ENCODE measurements at places on chromosomes 5 and 9.

GRCh38 chr5:149283626-149284480, 12.2 kb downstream of the AFAP1L1 start:
- no peak for DNase-seq

DNA sequence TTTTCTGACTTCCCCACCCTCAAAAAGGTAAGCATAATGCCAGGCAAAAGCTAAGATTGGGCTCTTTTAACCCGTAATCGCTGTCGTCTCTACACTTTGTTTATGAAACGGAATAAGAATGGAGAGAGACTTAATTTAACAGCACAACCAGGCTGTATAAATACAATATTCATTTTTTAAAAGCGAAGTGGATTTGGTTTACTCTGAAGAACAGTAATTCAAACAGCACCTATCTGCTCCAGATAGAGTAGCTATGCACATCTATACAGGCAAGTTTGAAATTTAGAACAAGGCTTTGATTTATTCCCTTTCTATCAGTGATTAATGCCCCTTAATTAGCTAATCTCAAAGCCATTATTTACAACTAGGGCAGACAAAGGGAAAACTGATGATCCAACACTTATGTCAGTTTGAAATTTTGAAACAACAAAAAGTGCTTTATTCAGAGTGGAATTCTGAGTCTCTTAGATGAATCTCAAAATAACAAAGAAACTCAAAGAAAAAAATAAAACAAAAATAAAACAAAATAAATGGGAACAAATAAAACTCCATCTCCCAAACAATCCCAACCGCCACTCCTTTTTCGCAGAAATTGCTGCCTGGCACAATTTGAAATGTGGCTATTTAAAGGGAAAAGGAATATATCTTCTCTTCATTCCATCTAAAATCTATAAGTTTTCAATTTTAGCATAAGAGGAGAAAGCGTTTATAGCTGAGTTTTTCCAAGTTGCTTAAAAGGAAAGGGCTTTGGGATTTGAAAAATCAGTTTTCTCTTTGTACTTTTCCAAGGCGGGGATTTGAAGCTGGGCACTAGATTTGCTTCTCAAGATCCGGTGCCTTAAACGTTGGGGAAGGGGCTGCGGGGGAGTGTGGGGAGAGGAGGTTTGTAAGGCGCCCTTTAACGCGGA, 298.6 kb downstream of the PARP8 start:
- no peak for DNase-seq

DNA sequence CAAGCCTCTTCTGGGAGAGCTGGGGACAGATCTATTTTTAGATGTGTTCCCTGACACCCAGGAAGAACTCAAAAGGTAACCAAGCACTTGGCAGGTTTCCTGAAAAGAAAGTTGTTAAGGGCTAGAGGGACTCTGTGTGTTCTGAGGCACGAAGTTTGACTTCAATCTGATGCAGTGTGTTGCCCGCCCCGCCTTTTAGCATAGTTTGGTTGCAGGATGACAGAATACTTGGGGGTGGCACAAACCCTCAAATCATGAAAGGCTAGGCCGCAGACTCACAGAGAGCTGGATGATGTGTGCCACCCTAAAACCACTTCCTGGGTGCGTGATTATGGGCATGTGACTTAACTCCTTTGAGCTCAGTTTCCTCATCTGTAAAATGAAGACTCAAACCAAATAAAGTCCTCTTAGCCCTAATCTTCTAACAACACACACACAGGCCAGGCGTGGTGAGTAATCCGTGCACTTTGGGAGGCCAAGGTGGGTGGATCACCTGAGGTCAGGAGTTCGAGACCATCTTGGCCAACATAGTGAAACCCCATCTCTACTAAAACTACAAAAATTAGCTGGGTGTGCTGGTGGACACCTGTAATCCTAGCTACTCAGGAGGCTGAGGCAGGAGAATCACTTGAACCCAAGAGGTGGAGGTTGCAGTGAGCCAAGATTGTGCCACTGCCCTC, 12.8 kb upstream of the NDFIP1 start:
- peak; percentile 54 for DNase-seq

DNA sequence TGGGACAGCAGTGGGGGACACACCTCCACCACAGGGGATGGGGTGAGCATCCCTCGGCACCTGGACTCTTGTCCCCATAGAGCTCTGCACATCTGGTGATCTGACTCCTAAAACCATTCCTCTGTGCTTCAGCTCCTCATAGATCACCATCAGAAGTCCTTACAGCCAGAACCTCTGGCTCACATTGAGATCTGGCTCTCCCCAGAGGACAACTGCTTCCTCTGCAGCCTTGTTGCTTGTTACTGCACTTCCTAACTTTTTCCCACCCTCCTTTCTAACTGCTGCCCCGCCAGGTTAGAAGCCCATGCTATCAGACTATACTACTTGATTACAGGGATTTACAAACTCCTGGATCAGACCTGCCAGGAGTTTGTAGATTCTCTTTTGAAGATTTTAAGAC, 64.5 kb downstream of the ARSB start:
- peak; percentile 15 for DNase-seq

GRCh38 chr5:95861221-95861863, 38.8 kb upstream of the GLRX start:
- peak; percentile 42 for DNase-seq

DNA sequence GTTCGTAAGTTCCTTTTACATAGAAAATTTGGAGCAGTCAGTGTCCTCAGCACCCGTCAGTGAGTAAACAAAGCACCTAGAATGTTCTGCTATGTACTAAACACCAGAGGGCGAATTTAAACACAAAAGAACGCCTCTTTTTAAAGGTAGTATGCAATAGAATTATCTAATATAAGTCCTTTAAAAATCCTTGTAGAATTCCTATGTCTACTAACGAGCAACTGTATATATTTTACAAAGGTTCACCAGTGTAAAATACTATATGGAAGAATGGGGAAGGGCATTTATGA, 499 bp upstream of the TMEM232 start:
- peak; percentile 52 for DNase-seq
